ENCODE measurements at places on chromosomes 16 and 17.

DNA sequence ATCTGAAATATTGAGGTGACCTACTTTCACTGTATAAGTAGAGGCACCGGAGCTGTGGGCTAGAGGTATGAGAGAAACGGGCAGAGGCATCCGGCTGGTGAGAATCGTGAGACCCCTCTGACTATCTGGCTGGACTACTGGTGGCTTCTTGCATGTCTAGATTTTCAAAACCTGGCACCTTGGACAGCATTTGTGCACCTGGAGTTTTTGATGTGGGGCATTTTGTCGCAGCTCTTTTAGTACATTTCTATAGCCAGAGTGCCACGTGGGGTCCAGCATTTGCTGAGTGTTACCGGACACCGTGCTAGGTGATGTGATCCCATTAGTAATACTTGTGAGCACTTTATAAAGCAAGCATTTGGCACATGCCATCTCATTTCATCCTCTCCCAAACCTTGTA lies 32.6 kb upstream of the SHISA9 start:
- DNase-seq = no peak

- DNase-seq = no peak
Observed at GRCh38 chr17:4144422-4144747, 1.4 kb downstream of the CYB5D2 start.

DNA sequence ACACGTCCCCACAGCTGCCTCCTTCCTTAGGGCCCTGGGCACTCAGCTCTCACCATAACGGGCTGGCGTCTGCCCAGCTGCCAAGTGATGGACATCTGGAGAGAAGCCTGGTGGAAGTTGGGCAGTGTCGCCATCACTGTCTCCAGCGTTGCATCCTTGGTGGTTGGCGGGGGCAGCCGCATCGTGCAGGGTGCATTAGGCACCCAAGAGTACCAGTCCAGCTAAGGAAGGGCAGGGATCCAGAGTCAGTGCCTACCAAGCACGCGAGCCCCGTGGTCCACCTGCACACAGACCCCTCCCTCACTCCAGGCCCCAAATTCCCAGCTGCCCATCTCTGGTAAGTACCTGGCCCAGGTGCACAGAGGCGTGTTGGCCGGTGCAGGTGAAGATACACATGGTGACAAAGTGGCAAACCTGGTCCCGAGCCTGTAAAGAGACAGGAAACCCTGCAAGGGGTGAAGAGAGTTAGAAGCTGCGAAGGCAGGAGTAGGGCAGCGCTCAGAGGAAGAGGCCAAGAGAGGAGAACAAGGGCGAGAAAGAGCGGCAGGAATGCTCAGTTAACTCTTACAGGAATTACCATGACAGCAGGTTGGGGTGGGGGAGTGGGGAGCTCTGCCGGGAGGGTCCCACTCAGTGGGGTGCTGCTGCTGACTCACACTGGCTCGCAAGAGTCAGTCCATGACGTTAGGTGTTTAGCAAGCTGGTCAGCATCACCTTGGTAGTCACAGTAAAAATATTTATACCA lies 9.5 kb downstream of the ALOX15 start:
- no peak for DNase-seq

DNA sequence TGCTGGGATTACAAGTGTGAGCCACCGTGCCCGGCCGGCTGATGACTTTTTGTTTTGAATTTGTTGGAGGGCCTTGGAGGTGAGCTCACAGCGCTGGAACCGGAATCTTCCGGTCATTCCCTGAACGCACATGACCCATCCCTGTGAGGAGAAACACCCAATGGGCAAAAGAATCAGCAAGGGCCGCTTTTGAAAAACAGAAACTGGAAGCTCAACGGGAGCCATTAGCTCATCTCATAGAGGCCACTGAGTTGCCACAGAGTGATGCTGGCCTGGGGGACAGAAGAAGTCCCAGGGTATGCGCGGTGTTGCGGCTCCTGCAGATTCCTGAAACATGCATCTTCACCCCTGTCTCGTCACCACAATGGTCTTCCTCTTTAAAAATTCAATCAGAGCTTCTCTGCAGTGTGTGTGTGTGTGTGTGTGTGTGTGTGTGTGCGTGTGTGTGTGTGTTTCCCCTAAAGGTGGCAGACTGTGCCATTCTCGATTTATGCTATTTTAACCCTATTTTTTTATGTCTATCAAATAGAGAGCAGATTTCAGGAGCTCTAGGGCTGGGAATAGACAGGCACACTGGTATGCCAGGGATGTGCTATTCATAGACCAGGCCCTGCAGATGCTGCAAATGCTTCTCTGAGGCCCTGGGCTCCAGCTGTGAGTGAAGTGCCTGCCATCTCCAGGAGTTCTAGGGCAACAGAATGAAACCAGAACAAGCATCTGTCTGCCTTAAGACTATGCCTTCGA lies 68.3 kb downstream of the MARCHF10 start:
- DNase-seq = no peak

- DNase-seq = no peak
Observed at GRCh38 chr17:43574348-43574747, 28.2 kb upstream of the ETV4 start.

DNA sequence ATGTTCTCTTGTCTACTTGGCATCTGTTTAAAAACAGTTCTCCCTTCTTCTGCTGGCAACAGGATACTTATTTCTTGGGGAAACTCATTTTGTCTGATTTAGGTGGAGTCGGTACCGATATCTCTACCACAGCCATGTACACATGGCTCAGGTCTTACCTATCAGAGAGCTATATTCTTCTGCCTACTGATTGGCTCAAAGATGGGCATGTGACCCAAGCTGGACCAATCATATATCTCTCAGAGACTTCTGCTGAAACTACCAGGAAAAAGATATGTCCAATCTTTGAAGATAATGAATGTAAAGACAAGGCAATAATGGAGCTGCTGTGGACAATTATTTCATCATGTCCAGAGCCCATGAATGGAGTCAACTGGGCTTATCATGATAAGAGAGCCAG lies 21.6 kb upstream of the SHISA9 start:
- DNase-seq = no peak

DNA sequence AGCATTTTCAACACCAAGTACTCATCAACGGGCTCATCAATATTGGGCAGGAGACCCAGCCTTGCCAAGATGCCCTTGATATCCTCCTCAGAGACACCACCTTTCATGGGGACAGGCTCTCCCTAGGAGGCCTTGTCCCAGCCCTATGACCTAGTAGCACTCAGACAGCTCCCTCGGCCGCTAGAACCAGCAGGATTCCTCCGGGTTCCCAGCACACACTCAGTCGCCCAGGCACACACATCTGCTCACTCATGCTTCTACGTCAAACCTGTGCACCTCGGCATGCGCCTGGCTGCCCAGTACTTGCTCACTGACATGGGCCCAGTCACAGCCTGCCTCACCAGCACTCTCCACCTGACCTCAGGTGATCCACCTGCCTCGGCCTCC lies 17.0 kb downstream of the SRCIN1 start:
- no peak for DNase-seq

DNA sequence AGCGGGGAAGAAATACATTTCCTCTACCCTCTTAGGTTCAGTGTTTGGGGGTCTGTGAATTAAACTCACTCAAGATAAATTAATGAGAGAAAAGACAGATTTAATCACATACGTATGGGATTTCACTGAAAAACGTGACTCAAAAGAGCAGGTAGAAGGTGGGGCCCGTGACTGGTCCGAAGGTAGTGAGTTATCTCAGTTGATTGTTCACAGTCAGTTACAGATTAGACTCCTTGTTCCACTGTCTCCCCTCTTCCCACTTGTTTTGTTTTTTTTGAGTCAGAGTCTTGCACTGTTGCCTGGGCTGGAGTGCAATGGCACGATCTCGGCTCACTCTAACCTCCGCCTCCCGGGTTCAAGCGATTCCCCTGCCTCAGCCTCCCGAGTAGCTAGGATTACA lies 301.2 kb downstream of the SEC14L1 start:
- DNase-seq = no peak

- no peak for DNase-seq
Observed at GRCh38 chr17:65047941-65048340, 8.6 kb downstream of the GNA13 start.

GRCh38 chr16:70703041-70703834 lies 17.4 kb upstream of the MTSS2 start:
- no peak for DNase-seq

All from activated T-helper 1 cell treated with anti-CD3 and anti-CD28 coated beads, Interleukin-2, amount 50 U/mL, for 16 hours (primary cell).